ENCODE measurements at places on chromosomes 13 and 19.
A peak's percentile ranks its signal among the peaks of the same experiment; 100 is the strongest.

DNA sequence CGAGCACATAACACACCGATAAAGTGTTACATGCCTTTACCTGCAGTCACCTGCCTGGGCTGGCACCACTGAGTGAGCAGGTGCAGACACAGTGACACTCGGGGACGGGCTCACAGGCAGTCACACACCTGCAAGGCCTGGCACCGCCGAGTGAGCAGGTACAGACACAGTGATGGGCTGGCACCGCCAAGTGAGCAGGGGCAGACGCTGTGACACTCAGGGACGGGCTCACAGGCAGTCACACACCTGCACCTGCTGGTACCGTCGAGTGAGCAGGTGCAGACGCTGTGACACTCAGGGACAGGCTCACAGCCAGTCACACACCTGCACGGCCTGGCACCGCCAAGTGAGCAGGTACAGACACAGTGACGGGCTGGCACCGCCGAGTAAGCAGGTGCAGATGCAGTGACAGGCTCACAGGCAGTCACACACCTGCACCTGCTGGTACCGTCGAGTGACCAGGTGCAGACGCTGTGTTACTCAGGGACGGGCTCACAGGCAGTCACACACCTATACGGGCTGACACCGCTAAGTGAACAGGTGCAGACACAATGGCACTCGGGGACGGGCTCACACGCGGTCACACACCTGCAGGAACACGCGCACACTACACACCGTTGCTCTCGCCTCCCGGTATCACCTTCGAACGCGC lies 470 bp downstream of the ZNF835 start:
- DNase-seq = no peak

DNA sequence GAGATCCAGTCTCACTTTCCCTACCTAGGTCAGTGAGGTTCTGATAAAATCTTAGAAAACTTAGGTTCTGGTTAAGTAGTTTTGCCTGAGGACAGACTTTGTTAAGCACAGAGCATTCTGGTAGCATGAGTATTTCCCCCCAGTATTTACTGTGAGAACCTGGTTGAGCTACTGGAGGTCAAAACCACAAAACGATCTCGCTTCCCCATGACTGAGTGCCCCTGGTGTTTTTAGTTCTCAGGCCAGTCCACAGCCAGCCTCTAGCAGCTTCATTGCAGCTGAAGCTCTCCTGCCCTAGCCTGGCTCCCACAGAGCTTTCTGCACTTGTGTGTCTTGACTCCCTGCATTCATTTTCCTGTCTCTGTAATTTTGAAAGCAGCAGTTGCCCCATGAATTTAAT lies 1138.2 kb downstream of the UQCRFS1 start:
- DNase-seq = no peak

DNA sequence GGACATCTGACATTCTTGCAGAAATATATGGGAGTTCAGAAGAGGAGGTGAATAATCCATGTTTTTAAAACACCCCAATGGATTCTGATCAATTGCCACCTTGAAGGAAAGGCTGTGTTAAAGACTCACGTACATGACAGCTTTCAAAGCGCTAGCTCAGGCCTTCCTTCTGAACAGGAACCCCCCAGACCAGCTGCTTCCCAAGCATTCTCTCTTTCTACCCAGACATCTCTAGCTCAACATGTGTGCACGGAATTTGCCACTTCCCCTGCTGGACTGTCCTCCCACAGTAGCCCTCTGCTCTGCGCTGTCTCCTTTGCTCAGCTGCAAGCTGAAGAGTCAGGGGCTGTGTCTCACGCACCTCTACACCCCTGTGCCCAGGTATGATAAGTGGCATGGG lies 54.5 kb downstream of the STK24 start:
- no peak for DNase-seq

DNA sequence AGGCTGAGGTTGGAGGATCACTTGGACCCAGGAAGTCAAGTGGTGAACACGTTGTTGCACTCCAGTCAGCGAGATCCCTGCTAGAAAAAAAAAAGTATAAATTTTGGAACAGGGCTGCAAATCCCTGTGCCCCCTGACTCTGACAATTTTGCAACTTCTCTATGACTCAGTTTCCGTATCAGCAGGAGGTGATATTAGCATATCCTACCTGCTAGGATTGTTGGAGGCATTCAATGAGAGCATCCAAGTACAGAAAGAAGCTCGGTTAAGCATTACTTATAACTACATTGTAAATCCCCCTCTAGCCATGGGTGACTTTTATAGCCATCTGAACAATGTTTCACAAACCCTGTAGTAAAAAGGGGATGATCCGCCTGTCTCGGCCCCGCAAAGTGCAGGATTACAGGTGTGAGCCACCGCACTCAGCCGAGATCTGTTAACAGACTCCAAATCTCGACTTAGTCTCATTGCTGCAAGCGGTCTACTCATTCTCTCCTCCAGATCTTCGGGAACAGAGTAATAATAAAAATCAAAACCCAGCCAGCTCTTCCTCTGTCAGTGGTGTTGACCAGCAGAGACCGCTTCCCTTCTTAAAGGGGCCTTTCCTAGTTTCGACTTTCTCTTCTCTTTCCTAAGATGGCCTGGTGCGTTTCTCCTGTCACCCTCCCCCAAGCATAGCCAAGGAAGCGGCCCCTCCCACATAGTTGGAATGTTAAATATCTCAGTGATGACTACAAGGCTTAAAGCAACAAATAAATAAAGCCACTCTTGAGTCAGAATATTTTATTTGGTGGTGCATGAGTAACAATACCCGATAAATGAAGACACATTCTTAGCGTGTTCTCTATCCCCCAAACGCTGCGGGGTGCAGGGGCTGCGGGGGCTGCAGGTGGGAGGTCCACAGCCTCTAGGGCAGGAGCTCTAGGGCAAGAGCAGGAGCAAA lies 10.3 kb upstream of the BICRA start:
- peak; percentile 65 for DNase-seq

DNA sequence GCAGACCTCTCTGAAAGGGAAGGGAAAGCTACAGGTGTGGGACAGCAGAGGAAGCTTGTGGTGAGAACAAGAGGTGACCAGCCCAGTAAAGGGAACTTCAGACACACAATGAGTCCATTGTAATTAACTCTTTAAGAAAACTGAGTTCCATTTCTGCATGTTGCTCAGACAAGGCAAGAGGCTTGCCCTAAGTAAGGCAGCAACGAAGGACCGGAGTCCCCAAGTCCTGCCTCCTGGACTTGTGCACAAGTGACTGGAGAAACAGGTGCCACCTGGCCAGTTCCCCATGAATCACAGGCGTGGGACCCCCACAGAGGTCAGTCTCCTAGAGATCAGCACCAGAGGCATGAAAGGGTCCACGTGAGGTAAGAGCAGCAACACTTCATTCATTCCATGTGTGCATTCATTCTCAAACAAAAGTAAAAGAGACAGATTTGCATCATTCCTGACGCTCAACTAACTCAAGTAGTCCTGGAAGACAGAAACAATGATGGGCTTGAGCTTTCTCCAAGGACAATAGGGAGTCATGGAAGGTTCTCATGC lies 14.7 kb upstream of the SIGLEC6 start:
- DNase-seq = no peak

DNA sequence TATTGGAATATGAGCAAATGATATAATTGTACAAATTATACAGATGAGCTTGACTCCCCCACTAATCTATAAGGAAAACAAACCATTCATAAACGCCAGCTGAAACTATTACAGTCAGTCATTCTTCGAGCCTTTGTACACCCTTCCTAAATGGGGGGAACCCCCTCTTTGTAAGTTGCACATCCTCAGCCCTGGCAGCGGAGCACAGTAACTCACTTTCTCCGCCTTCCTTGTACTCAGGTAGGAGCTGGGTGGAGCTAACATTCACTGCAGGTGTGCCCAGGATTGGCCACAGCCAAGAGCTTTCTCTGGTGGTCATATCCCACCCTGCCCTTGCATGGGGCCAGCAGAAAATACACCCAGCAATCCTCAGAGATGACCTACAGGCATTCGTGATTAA lies 28.6 kb downstream of the PIN1 start:
- no peak for DNase-seq

DNA sequence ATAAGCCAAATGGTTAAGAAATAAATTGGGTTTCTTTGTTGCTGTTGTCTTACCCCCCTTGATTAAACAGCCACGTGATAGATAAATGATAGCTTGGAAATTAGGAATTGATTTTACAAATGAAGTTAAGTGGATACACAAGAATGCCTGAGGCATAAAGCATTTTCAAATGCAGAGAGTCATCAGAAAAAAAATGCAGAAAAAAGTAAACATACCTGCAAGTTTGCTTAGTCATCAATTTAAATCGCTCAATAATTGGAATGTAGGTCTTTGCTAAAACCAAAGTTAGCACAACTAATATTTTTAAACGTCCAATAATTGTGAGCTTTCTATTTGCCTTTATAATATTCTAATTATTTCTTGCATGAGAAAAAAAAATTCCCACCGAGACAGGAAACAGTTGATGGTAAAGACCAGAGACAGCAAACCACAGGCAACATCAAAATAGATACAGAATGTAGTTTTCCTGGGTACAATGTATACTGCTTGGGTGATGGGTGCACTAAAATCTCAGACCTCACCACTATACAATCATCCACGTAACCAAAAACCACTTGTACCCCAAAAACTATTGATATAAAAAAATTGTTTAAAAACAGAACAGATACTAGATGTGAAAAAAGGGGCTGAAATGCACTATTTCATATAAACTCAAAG lies 924.0 kb downstream of the PCDH9 start:
- no peak for DNase-seq

- DNase-seq = no peak
These were observed 41.6 kb downstream of the HSPH1 start for GRCh38 chr13:31119966-31120700.

DNA sequence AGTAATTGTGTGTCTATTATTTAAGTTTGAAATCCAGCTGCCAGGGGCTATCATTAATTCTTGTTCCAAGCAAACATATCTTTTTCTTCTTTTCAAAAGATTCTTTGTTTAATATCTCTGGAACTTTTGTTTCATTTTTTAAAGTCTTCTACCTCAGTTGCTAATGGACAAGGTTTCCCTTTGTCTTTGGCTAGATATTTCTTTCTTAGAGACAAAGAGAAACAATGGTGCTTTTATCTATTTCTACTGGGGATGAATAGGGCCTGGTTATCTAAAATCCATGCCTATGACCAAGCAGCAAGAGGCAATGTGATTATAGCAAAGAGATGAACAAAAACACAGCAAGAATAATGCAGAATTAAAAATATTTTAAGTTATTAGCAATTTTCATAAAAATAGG lies 661.3 kb upstream of the KLF12 start:
- DNase-seq = no peak

- no peak for DNase-seq
These were observed 630.9 kb upstream of the PCDH20 start for GRCh38 chr13:62046512-62046911.

GRCh38 chr19:48271531-48272151 lies 1.8 kb downstream of the ZNF114 start:
- peak; percentile 3 for DNase-seq

DNA sequence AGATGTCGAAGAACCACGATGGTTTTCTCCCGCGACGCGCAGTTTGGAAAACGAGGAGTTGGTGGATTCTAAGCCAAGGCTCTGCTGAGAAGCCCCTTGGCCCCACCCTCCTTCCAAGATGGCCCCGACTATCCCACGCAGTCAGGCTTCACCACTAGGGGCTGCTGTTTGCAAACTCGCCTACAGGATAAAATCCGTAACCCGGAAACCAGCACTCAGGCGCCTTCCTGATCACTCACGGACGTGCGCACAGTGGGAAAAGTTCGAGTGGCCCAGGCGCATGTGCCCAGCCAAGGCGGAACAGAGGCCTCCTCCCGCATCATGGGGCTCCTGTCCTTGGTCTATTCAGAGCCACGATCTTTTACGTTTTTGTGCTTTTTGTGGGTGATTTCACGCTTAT lies 19.2 kb upstream of the UQCR11 start:
- DNase-seq = peak; percentile 38

- DNase-seq = no peak
These were observed 32.2 kb downstream of the F2RL3 start for GRCh38 chr19:16920816-16921529.

GRCh38 chr13:51501096-51501495 lies 48.3 kb upstream of the INTS6 start:
- peak; percentile 25 for DNase-seq

GRCh38 chr13:79918620-79919019 lies 422.3 kb downstream of the SPRY2 start:
- DNase-seq = no peak

DNA sequence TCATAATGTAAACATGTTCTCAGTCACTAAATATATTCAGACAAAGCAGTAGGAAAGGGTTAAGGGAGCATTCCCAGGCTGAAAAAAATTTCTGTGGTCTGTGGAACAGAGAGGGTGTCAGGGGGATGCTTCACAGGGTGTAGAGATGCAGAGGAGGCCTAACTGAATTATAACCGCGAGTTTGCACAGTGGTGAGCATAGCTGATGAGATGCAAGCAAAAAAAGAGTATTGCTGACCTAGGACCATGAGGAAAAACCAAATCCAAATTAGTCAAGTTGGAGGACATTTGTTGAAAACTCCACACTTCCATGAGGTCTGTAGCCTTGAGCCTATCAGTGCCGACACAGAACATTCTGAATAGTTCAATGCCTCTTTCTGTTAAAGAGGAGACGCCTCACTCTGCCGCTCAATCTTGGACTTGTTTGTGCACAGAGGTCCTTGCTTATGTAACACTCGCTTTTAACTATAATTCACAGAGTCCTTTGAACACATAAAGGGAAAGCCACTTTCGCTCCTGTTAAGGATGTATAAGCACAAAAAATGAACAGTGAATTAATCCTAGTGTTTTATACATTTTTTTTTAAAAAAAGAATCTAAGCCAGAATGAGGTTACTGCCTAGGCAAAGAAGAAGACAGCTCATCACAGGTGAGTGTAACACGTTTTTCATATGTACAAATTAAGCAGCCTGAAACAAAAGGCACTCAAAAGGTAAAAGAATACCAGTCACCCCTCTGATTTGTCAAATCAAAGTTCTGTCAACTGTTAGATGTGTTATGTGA lies 25.8 kb upstream of the INTS6 start:
- DNase-seq = no peak

DNA sequence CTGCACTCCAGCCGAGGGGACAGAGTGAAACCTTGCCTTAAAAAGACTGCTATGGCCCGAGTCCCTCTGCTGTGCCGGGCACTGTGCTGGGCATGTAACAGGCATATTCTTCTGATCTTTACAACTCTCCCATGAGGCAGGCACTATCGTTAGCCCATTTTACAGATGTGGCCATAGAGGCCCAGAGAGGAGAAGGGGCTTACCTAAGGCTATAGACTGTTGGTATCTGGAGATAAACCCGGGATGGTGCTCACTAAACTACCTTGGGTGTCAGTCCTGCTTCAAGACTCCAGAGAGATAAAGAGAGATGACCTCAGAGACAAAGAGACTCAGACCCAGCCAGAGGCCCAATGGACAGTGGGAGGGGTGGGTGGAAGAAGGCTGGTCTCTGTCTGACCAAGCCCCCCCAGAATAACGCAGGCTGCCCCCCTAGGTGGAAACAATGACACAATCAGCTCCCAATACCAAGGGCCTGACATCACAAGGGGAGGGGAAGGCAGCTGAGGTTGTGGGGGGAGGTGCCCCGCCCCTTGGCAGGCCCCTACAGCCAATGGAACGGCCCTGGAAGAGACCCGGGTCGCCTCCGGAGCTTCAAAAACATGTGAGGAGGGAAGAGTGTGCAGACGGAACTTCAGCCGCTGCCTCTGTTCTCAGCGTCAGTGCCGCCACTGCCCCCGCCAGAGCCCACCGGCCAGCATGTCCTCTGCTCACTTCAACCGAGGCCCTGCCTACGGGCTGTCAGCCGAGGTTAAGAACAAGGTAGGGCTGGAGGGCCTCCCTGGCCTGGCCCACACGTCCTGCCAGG lies at the start of gene CNN1:
Gene CNN1 (plus strand): TSS at position 620 of the 805 bp plus-strand sequence. CDS start 77 bp downstream, at position 697.
- DNase-seq = no peak

GRCh38 chr13:53197424-53197823 lies 168.8 kb downstream of the OLFM4 start:
- DNase-seq = peak; percentile 20

GRCh38 chr13:97567510-97568243 lies 133.7 kb downstream of the RAP2A start:
- peak; percentile 93 for DNase-seq

Measured in T47D (cell line).